ENCODE measurements at places on chromosomes 7 and 10. TPM values are rescaled to one million over a fixed set of nuclear protein-coding genes. Genes with fewer than 3 reads are reported as not detected.

The CELF2 gene
- total RNA-seq, result 36.9 TPM

The RBP4 gene
- 3.3 TPM for total RNA-seq

The NAT16 gene
- total RNA-seq, result not detected

The NKX6-2 gene
- total RNA-seq, result not detected

The ACSM6 gene
- total RNA-seq, result 1.8 TPM

The A1CF gene
- total RNA-seq, result not detected

The HGF gene
- 20.9 TPM for total RNA-seq

The SFMBT2 gene
- 20.3 TPM for total RNA-seq

The UTF1 gene
- total RNA-seq, result not detected

The CTBP2 gene
- total RNA-seq, result 94.5 TPM

The GNGT1 gene
- total RNA-seq, result 0.70 TPM

The SLC29A4 gene
- total RNA-seq, result 3.7 TPM

The TAS2R60 gene
- 0.55 TPM for total RNA-seq

The PRSS2 gene
- not detected for total RNA-seq
